ENCODE measurements at places on chromosomes 2 and 18.

- DNase-seq, result no peak
Measured at GRCh38 chr2:104852090-104852666, 1.7 kb upstream of the POU3F3 start.

GRCh38 chr18:7793100-7793499 lies 226.0 kb downstream of the PTPRM start:
- no peak for DNase-seq

- no peak for DNase-seq
Measured at GRCh38 chr18:76973520-76974266, 151.3 kb downstream of the ZNF236 start.

DNA sequence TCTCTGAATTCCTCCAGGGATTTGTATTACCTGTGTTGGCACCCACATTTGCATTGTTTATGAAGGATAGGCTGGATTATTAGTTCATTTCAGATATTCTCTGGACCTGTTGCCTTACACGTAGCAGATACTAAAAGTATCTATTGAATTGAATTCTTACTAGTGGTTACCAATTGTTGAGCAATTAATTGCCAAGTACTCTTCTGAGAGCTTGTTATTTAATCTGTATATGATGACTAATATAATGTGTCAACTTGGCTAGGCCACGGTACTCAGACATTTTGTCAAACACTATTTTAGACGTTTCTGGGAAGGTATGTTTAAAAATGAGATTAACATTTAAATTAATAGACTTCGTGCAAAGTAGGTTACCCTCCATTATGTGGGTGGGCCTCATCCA lies 2.5 kb upstream of the SPP2 start:
- DNase-seq, result no peak

DNA sequence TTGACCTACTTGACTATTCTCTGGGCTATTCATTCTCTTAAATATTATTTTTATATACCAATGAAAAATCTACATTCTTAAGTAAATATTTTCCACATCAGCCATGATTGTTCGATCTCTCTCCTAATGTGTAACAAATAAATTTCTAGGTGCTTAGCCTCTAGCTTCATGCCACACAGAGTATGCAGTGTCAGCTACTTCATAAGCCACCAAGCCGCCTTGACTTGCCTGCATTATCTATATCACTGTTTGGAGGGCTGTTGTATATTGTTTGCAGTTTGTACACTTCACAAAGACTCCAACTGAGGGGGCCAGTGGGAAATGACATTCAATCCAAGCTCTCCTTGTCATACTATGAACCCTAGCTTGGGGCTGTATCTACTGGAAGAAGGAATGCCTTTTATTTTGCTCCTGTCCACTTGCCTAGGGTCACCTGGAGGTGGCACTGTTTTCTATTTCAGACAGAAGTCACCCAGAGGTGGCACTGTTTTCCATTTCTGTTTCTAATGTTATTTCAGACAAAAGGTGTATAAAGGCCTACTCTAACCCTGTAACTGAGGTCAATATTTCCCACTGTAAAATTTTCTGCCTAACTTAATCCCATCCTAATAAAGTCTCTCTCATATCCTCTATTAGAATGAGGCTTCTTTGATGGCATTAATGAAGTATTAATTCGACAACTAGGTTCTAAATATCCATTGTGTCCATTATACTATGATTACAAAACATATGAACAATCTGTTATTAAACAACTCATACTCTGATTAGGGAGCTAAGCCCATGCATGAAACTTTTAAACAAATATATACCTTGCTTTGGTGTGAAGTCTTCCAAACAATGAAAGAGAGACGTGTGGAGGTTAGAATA lies 36.4 kb downstream of the COL5A2 start:
- peak; percentile 74 for DNase-seq

DNA sequence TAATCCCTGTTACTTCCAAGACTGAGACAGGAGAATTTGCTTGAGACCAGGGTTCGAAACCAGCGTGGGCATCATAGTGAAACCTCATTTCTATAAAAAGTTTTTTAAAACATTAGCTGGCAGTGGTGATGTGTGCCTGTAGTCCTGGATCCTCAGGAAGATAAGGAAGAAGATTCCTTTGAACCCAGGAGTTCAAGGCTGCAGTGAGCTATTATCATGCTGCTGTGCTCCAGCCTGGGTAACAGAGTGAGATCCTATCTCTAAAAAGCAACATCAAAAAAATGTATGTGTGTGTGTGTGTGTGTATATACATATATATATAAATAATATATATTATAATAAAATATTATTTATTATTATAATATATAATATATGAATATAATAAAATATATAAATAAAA lies 1417.6 kb upstream of the CDH2 start:
- DNase-seq, result no peak

Data from cardiac muscle cell (in vitro differentiated cells and primary cell).